ENCODE measurements at places on chromosomes 13 and 19.

GRCh38 chr19:296476-297225 is 5.4 kb upstream of the PLPP2 start:
- DNase-seq, result no peak

GRCh38 chr19:20244356-20244755 is 77.3 kb downstream of the ZNF486 start:
- DNase-seq, result no peak

GRCh38 chr13:53028637-53029203 is at the start of gene OLFM4:
Gene OLFM4, plus strand, starts transcription at chr13:53028813. Its CDS starts 24 bp downstream, at chr13:53028837.
- no peak for DNase-seq

DNA sequence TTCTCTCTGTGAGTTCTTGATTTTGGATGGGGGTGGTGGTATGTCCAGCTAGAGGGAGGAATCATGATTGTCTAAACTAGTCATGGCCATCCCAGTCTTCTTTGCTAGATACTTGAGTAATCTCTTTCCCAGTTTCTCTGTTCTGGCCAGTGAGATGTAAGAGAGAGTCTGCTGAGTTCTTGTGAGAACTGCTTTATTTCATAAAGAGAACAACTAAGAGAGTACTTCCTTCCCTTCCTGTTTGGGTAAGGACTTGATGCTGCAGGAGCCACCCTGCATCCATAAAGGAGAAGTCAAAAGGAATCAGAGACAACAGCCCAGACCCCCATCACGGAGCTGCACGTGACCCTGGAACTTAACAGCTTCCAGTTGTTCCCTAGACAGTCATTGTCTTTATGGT is 3.0 kb upstream of the RASL11A start:
- no peak for DNase-seq

DNA sequence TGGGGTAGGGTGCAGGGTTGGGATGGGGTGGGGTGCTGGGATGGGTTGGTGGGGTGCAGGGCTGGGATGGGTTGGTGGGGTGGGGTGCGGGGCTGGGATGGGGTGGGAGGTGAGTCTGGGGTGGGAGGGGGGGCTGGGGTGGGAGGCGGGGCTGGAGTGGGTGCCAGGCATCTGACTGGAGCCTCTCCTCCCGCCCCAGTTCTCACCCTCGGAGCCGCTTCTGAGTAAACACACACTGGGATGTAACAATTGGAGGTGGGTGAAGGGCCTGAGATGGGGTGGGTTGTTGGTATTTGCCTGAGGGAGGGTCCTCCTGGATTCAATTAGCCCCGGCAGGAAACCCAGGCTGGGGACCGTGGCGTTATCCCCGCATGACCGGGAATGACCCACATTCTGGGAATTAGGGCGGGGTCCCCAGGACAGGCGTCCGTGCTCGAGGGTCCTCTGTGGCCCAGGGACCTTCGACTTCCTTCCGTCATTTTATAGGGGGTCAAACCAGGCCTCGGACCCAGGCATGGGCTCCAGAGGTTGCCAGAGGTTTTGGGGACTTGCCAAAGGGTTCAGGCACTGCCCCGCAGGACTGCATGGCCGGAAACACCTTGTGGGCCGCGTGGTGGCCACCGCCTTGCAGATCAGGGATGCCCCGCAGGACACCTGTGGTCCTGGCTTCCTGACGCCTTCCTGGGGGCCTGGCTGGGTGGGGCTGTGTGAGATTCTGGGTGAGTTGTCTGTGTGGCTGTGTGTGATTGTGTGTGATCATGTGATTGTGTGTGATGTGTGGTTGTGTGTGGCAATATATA is 1.4 kb downstream of the TMPRSS9 start:
- DNase-seq, result no peak

DNA sequence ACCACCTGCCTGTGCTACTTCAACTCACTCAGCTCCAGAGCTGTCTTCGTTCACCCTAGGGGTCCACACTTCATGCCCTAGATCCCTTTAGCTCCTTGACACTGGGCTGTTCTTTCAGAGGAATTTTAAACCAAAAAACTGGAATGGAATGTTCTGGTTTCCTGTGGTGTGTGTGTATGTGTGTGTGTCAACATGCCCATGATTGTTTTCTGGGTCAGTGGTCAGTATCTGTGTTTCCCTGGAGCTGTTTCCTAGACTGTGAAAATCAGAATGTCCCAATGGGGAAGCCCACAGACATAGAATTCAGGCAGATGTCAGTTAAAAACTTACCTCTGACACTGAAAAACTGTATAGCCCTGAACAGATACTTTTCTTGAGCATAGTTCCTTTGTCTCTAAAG is 1.3 kb downstream of the PMIS2 start:
- DNase-seq, result no peak

GRCh38 chr19:11105014-11105636 is 15.9 kb downstream of the LDLR start:
- DNase-seq, result no peak

DNA sequence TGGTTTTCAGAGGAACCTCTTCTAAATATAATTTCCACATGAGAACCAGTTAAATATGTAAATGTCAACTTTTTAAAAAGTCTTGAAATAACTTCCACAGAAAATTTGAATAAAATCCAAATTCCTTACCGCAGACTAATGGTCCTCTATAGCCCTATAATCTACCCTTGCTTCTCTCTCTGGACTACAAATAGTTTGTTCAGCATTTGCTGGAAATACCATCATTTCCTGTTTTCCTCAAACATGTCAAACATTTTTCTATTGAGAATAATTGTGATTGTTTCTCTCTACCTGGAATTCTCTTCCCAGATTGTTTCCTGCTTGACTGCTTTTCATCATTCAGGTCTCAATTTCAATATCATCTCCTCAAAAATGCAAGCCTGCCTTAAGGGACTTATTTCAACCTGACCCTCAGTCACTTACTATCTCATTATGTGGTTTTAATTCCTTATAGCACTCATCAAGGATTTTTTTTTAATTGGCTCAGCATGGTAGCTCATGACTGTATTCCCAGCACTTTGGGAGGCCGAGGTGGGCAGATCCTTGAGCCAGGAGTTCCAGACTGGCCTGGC is 898.9 kb upstream of the MIR17HG start:
- no peak for DNase-seq

DNA sequence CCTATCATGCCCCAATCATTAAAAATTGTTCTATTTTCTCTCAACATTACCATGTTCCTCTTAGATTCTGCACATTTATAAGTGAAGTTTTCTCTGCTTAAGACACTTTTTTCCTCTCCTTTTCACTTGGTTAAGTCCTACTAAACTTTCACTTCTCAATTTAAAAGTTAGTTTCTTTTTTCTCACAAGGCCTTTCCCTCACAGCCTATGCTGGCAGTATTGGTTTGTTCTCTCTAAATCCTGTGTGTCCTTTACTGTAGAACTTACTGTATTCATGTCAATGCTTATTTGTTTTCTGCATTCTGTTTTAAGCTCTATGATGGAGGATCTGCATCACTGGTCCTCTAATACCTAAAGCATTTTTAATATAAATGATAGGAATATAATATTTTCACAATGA is 2816.6 kb downstream of the PCDH9 start:
- DNase-seq, result no peak

GRCh38 chr19:37942516-37942902 is 35.5 kb downstream of the SIPA1L3 start:
- no peak for DNase-seq

DNA sequence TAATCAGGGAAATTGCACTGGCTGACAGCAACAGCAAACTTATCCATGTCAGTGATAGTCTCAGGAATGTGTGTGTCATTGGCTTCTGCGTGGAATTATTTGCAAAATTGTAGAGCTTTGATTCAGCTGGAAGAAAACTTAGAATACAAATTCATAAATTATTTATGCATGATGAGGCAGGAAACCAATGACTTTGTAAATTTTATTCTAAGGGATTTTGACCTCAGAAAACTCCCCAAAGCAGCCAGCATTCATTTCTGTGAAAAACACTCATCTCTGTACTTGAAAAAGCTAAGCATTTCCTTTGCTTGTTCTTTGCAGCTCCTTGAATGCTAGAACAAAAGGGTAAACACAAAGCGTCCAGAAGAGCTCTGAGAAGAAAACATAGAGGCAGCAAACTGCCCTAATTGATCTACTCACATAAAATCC is 162.4 kb downstream of the DCT start:
- peak; percentile 85 for DNase-seq

DNA sequence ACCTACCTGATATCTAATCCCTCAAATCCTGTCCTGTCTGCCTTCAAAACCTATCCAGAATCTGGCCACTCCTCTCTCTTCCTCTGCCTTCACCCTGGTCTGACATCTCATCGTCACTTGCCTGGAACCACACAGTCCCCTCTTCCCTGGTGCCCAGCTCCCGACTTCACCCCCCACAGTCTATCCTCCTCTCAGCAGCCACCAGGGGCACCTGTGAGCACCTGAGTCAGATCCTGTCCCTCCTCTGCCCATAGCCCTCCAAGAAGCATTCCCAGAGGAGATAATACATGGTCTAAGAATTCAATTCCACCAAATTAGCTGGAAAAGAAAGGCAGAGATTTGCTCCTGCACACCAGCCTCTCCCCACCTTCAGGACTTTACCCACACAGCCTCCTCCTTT is 48.9 kb downstream of the ZNRF4 start:
- no peak for DNase-seq

GRCh38 chr13:20391597-20392452 is 133.8 kb downstream of the CRYL1 start:
- no peak for DNase-seq

- DNase-seq, result no peak
These were observed 8.4 kb downstream of the COL5A3 start for GRCh38 chr19:10001899-10002298.

DNA sequence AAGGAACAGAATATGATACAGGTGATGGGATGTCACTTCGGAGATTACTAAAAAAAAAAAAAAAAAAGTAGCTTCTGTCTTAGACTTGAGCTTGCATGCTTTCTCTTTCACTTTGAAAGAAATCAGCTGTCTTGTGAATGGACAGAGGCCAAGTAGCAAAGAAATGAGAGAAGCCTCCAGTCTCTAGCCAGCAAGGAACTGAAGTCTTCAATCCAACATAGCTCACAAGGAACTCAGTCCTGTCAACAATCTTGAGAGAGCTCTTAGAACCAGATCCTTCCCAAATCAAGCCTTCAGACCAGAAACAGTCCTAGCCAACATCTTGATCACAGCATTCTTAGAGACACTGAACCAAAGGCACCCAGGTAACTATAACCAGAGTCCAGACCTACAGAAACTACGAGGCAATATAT is 7.7 kb downstream of the N4BP2L2 start:
- no peak for DNase-seq

DNA sequence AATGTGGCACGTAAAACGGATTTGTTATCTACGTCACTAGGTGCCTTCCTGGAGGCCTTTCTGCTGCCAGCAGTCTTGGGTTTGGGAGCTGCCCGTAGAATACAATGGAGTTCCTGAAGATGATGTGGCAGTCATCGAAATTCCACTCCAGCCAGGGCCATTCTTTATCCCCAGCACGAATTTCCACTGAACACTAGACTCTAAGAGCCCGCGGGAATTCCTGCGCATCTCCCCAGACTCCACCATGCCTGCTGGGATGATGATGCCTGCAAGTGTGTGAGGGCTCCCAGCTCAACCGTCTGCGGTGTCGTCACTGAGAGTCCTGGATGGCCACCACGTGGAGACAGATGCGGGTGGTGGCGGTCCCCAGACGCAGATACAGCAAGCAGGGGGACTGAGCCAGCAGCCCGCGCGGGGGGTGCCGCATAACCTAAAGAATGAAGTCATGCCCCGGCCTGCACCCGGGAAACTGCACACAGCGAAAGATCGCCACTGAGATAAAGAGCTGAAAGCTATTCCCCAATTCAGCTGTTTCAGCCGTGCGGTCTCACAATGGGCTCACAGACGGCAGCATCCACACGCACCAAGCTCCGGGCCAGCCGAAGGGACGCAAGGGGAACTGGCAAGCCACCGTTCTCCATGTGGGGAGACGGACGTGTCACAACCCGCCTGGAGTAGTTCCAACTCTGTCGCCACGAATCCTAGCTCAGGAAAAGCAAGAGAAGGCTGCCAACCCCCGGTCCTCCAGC is 41.1 kb downstream of the COL4A1 start:
- no peak for DNase-seq

GRCh38 chr13:86760620-86761019 is 910.6 kb upstream of the SLITRK5 start:
- DNase-seq, result no peak

GRCh38 chr19:13926715-13927114 is 11.5 kb downstream of the PODNL1 start:
- no peak for DNase-seq

DNA sequence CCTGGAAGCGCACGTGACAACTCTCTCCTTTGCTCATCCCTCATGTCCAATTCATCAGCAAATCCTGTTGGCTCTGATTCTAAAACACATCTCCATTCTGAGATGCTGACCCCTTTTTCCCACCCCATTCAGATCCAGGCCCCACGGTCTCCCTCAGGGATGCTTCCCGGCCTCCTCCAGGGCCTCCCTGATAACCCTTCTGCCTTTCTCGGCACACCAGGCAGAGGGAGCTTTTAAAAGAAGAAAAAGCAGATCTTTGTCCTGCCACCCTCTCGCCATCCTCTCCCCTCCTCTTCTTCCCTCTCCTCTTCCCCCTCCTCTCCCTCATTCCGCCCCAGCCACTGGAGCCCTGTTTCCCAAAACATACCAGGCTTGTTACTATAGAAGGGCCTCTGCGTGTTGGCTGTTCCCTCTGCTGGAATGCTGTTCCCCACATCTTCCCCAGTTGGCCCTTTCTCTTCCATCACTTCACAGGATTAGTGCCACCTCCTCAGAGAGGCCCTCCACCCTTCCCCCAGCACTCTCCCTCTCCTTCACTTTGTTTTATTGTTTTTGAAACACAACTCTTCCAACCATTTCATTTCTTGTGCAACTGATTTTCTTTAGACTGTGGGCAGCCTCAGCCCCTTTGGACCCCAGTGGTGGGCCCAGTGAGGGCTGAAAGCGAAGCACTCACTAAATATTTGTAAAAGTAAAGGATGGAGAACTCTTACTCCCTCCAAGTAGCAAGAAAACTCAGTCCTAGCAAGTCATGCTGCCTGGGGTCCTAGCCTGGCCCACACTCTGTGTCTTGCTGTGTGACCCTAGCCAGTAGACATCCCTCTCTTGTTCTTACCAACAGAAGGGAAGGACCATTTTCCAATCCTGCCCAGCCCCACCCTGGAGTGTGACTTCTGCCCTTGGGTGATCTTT is 2.5 kb upstream of the CRLF1 start:
- DNase-seq, result no peak

DNA sequence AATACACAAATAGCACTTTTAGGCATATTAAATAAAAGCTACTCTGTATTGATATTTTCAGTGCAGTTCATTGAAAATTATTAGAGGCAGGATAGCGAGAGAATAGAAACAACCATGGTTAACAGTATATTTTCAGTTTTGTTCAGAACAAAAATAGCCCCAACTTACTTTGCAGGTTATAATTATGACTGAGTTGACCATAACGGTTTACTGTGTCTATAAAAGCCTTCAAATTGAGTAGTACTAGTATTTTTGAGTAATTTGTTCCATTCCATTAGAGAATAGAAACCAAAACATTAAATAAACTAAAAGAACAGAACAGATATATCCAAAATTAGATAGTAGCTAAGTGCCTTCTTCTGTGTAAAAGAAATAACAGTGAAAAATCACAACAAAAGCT is 1108.4 kb upstream of the PCDH20 start:
- DNase-seq, result no peak
